ENCODE measurements at places on chromosomes 1 and 21.

GRCh38 chr1:206505702-206506355 lies 1.5 kb upstream of the RASSF5 start:
- peak; percentile 48 for DNase-seq

GRCh38 chr1:167635156-167635648 lies 5.2 kb downstream of the RCSD1 start:
- peak; percentile 29 for DNase-seq

DNA sequence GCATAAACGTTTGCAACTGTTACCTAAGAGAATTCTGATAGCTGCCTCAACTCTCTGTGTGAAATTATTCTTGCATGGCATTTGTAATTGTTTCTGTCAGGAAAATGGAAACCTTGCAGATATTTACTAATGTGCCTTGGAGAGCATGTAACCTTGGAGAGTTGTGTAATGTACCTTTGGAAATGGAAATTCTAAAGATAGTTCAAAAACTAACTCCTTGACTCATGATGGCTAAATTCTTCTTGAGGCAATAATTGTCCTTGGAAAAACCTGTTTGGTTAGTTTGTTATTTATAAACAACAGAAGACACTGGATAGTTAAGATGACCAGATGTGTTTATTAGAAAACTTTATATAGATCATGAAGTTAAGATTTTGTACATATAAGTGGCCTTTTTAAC lies 1033.8 kb downstream of the PLA2G4A start:
- DNase-seq: no peak

GRCh38 chr1:114564141-114564540 lies 17.3 kb downstream of the BCAS2 start:
- no peak for DNase-seq

- peak; percentile 80 for DNase-seq
Measured at GRCh38 chr1:42456010-42456753, at the start of the genes PPCS and ZMYND12. PPCS (plus strand) TSS chr1:42456543; CDS start chr1:42456566, 23 bp downstream. ZMYND12 (minus strand) TSS chr1:42456022; CDS start chr1:42455997, 25 bp downstream.

GRCh38 chr1:7743346-7743745 lies 27.8 kb upstream of the VAMP3 start:
- no peak for DNase-seq

DNA sequence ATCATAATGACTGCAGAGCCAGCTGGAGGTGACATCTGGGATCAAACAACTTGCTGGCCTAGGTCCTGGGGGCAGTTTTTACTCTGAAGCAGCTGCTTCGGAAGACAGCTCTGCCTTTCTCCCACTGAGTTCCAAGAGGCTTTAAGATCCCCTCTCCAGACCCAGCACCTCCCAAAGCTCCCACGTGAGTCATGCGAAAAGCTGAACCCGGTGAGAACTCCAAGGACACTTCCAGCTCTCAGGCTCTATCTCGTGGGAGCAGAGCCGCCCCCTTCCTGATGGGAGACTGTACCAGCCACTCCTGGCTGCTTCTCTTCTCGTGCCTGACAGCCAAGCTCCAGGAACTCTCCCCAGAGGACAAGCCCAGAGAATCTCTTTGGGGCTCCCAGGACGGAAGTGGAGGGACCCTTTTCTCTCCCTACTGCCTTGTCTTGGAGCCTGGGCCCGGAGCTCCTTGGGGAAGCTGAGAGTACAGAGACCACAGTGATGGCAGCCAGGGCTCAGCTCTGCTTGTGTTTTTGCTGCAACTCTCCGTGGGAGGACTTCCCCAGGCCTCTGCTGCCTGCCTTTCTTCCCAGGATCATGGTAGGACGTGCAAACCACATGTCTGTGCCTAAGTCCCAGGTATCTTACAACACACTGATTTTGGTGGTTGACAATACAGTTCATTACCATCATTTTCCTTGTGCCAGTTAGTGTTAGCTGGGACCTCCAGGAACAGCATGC lies 40.6 kb downstream of the STUM start:
- DNase-seq: no peak

DNA sequence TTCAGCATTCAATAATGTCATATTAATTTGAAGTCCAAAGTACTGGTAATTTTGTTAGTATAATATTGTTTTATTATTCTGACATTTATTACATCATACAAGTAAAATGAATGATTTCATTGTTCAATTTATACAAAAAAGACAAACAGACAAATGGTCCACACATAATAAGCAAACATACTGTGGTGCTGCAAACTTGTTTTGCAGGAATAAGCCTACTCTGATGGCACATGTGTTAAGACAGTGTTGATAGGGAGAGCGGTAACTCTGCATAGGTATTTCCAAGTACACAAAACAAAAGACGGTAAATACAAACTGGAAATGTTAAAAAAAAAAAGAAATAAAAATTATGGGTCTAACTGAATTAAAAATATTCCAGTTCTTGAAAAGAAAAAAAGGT lies 59.7 kb upstream of the DPYD start:
- no peak for DNase-seq

GRCh38 chr1:110443451-110443850 lies 7.5 kb upstream of the PROK1 start:
- DNase-seq: no peak

DNA sequence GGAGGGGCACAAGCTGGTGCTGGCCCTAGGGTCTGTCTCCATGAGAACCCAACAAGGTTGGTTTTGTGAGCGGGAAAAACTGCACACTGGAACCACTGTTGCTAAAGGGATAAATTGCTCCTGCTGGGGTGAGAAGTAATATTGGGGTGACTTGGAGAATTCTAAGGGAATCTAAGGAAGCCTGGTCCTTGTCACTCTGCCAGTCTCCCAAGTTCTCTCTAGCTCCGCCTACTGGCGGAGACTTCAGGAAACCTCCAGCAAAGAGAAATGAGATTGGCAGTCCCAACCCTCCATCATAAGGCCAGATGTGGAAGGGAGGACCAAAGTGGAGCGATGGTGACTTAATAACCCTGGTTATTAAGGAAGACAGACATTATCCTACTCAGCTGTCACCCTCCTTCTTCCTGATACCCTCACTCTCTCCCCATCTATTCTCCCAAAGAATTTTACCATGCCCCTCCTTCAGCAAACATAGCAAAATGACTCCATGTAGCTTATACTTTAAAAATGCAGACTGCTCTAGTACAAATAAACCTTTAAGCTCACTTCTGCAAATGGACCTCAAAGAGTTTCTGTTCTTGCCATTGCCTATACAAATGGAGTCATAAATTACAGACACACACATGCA lies 2.7 kb downstream of the LCE1F start:
- DNase-seq: no peak

GRCh38 chr1:147105909-147106308 lies 66.4 kb downstream of the PRKAB2 start:
- no peak for DNase-seq
